ENCODE measurements at places on chromosomes 5 and 9.
A peak's percentile ranks its signal among the peaks of the same experiment; 100 is the strongest.

DNA sequence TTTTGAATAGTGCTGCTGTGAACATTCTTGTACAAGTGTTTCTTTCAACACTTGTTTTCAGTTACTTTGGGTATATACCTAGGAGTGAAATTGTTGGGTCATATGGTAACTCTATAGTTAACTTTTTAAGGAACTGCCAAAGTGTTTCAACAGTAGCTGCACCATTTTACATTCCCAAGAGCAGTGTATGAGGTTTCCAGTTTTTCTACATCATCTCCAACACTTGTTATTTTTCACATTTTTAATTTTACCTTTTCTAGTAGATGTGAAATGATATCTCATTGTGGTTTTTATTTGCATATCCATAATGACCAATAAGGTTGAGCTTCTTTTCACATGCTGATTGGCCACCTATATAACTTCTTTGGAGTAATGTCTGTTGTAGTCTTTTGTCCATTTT, 40.0 kb upstream of the FOXE1 start:
- no peak for DNase-seq

- DNase-seq: no peak
Measured at GRCh38 chr9:109011231-109011671, 2.0 kb downstream of the CTNNAL1 start.

- no peak for DNase-seq
Measured at GRCh38 chr9:5554254-5554653, 43.9 kb downstream of the PDCD1LG2 start.

- no peak for DNase-seq
Measured at GRCh38 chr5:82421119-82421518, 143.0 kb upstream of the RPS23 start.

DNA sequence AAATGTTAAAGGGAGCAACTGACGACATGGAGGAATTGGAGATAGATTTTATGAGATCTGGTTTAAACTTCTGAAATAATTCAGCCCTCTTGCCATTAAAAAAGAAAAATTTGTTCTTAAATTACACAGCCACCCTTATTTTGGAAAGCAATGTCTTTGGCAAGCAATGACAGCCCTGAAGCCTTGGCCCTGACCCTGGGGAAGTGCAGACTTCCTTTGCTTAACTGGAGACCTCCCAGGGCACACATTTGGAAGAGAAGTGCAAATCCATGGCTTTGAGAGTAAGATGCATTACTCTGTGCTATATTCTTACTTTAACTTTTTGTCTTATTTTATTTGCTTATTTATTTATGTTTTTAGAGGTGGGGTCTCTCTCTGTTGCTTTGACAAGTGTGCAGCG, 22.0 kb downstream of the RXFP3 start:
- DNase-seq: no peak

- no peak for DNase-seq
Measured at GRCh38 chr5:36418152-36418979, 116.7 kb upstream of the RANBP3L start.

GRCh38 chr5:60457233-60457632, 242.7 kb downstream of the DEPDC1B start:
- DNase-seq: no peak

DNA sequence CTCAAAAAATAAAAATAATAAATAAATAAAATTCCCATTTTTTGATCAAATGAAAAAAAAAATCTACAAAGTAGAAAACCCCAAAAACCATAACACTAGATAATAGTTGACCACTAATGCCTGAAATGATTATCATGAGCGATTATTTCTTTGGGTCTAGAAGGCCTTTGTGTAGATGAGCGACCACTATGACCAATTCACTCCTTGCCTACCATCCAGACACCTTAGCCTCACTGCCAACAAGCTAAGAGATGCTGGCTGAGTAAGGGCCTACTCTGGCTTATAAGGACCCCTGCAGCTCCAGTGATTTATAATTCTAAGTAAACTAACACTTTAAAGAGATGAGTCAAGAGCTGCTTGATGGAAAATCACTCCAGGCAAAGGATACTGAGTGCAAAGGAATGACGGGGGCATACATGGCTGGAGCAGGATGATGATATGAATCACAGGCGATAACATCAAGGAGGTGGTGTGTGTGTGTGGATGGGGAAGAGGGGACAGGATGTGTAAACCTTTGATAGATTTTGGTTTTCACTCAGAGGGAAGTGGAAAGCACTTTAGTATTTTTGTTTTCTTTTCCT, 4.8 kb upstream of the F2RL1 start:
- no peak for DNase-seq

DNA sequence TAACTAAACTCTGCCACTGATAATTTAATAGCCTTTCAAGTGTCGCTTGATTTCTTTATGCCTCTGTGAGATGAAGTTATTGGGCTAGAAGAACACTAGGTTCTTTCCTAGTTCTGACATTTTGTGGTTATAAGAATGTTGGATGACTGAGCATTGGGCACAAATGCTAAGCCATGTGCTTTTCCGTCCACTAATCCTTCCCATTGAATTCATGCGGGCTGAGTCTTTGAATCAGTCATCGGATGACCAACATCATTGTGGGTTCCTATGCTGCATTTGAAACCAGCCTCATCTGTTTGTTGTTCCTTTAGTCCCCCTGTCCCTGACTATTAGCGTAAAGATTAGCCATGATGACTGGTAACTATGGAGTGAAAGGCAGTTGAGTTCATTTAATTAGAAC, 58.5 kb downstream of the ALDH1A1 start:
- DNase-seq: no peak

- DNase-seq: no peak
Measured at GRCh38 chr5:122163121-122164069, 34.0 kb downstream of the ZNF474 start.

DNA sequence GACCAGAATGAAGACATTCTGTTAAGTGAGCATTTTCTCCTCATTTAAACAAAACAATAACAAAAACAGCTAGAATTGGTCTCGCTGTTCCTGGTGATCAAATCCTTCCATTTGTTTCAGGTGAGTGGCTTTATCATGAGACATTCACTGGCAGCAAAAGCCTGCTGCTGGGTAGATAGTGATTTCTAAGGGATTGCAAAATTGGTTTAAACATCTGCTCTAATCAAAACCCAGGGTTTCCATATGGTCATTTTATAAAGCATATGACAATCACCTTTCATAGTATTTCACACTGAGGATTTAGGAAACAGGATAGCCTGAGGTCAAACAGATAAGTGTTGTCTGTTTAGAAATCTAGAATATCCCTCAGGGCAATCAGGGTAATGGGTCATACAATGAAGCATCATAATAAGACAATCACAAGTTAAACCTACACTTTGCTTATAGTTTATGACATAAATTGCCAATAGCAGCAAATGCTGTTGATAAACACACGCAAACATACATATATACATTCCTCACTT, 769.6 kb upstream of the C9orf72 start:
- no peak for DNase-seq

GRCh38 chr9:77158772-77159513, 18.4 kb upstream of the VPS13A start:
- DNase-seq: no peak

- no peak for DNase-seq
Measured at GRCh38 chr5:135631391-135631790, 52.6 kb upstream of the CXCL14 start.

DNA sequence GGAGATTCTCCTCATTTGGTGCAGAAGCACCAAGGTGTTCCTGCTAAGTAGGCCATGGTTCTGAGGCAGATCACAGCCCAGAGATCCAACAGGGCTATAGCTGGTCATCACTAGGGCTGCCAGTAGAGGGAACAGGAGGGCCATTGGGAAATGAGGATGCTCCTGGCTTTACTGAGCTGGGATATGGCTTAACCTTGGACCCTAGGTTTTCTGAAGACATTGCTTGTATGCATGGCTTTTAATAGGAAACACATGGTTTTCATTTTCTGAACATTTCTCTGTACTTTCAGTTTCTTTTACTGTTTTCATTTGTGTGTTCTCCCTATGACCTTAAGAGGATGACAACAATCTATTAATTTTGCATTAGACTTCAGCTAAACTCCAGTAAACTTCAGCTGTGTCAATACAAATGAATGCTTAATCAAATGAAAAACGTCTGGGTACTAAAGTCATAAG, at the start of gene IFNW1:
Gene IFNW1, minus strand, starts transcription at position 406 of the 456 bp plus-strand sequence. Its CDS starts 262 bp downstream, at position 144.
- no peak for DNase-seq

DNA sequence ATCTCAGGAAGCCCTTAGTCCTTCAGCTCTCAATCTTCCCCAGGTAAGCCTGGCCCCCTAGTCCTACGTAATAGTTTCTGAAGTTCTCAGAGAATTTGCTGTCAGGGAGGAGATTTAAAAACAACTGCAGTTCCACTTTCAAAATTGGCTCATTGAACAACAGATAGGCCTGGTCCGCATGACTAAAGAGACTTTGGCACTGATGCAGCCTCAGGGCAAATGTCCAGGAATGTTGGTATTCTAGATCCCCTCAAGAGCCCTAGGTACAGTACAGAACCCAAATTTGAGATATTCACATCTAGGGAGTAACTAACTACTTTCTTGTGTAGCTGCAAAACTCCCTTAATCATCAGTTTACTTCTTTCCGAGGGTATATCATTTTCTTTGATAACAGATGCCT, 162.8 kb downstream of the GABRG2 start:
- no peak for DNase-seq

DNA sequence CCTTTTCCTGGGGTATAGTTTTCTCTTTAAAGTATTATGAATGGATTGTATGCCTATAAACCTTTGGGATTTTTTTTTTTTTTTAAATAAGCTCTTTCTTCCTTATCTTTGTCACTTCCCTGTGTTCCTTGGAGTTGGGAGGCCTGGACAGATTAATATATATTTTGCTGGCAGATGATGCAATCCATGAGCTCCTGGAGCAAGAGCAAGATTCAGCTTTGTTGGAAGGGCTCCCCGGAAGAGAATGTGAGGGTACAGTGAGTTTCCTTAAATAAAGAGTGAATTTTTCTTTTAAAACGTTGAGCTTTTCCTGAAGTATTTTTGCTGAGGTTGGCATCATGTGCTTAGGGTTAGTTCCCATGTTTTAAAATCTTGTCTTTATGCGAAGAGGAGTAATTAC, 98.7 kb upstream of the SLC28A3 start:
- no peak for DNase-seq

DNA sequence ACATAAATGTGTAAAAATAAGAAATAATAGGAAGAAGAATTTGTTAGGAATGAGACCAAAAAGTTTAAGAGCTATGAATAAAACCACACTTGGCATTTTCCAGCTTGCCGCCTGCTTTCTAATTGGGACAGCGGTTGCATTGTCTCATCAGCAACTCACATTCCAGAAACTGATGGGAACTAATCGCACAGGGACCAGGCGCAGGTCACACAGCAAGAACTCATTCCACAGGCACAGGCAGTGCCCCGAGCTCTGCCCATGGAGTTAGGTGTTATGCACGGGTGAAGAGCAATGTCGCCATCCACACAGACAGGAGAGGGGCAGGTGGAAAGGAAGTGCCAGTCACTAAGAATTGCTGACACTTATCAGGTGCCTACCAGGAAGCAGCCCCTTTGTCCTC, 279.9 kb downstream of the NSG2 start:
- no peak for DNase-seq

DNA sequence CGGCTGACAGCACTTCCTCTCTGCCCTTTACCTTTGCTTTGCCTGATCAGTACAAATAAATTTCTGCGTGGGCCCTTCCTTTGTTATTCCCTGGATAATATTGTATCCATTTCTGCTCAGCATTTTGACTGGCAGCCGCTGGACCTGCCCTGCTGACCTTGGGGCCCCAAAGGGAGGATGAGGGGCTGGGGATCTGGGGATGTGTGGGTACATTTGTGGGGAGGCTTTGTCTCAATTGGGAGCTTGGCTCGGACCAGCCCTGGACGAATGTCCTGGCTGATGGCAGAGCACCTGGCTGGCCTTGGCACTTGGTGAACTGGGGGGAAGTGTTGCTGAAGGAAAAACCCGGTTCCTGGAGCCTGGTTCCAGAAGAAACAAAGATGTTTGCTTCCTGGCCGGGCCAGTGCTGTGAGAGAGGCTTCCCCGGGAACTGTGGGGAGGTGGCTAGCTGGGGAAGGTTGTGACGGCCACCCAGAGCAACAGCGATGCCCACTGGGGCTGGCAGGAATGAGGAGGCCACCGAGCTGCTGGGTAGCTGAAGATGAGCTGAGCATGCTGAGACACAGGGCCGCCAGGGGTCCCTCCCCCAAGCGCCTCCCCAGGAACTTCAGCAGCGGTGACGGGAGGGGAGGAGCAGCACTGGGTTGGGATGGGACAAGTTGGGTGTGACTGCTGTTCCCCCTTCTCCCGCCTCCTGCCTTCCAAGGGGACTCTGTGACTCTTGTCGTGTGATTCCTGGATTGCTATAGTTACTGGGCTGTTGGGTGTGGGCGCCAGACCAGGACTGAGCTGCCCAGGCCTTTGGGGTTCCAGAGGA, 8.4 kb downstream of the LMX1B start:
- DNase-seq: no peak

DNA sequence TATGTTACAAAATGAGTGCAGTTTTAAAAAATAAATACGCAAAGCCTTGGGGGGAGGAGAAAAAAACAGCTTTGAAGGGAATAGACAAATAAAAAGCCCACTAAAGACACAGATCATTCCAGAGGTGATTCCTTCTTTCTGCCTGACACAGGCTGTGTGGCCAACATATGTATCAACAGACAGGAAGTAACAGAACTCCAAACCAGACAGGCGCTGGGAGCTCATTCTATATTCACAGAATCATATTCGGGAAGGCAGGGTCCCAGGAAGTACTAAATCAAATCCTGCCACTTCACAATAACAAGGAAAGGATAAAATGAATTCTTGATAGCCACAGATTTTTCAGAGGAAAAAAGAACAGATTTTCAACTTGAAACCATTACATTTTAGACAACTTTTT, 62.1 kb downstream of the SEMA5A start:
- DNase-seq: no peak

GRCh38 chr5:106401561-106401960, 1269.2 kb downstream of the EFNA5 start:
- DNase-seq: no peak

GRCh38 chr9:72129271-72130156, 19.7 kb upstream of the GDA start:
- DNase-seq: no peak

GRCh38 chr5:176738637-176739250, 71.6 kb upstream of the UNC5A start:
- DNase-seq: no peak

GRCh38 chr5:141845371-141845851, 32.8 kb downstream of the PCDH1 start:
- DNase-seq: peak; percentile 55

Measured in NCI-H2227 treated with DMSO at 0.1 percent for 48 hours (cell line).